ENCODE measurements at places on chromosomes 12 and 14.

GRCh38 chr12:27003421-27004381 is 10.5 kb downstream of the TM7SF3 start:
- DNase-seq: no peak

DNA sequence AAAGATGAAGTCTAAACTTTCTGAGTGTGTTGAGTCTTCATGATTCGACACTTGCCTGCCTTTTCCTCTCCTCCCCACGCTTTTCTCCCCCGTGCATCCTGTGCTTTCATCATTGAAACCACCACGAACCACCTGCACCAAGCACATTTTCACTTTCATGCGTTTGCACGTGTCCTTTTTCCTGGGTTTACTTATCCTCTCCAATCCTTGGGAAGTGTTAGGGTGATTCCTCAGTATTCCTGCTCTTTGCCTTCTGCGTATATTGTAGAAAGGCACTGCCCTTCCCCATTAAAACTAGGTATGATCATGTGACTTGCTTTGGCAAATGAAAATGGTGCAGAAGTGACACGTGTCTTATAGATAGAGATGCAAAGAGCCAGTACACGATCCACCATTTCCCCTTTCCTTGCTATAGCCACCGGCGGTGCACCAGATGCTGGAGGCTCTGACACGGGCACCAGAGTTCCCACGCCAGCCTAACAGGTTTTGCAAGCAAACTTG is 106.6 kb downstream of the BRMS1L start:
- DNase-seq: no peak

- DNase-seq: no peak
Measured at GRCh38 chr14:74601982-74602381, 10.1 kb downstream of the LTBP2 start.

GRCh38 chr12:104750061-104750460 is 208.0 kb downstream of the SLC41A2 start:
- DNase-seq: no peak

DNA sequence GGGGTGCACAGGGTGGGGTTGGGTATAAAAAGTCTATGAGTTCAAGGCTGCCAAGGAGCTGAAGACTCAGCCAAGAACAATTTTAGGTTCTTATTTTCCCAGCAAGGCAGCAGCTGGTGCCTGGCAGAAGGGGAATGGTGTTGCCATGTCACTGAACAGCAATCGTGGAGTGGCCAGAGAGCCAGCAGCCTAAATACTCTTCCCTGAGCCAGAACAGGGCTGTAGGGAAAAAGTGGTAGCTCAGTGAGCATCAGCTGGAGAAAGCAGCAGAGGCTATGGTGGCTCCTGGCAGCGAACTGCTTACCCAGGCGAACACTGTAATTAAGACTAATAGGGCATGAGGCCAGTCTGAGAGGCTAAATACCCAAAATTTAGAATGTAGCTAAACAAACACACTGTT is 334.9 kb downstream of the RMST start:
- no peak for DNase-seq

- no peak for DNase-seq
Measured at GRCh38 chr14:75562089-75562488, 16.3 kb upstream of the FLVCR2 start.

DNA sequence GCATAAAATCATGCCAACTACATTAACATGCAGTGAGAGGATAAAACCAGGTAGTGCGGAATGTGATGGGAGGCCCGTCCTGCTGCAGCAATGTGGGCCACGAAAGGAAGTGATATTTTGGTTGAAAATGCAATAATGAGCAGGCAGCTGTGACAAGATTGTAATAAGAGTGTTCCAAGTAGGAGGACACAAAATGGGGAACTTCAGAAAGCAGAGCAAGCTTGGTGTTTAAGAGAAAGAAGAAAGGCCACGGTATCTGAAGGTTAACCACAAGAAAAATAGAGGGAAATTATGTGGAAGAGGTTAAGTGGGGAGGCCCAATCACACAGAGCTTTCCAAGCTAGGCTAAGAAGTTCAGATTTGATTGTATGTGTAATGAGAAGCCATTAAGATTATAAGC is 34.3 kb downstream of the OVCH1 start:
- DNase-seq: no peak

GRCh38 chr14:33551963-33552362 is 398.9 kb downstream of the EGLN3 start:
- no peak for DNase-seq

GRCh38 chr12:70660620-70661219 is 23.5 kb upstream of the PTPRB start:
- no peak for DNase-seq

DNA sequence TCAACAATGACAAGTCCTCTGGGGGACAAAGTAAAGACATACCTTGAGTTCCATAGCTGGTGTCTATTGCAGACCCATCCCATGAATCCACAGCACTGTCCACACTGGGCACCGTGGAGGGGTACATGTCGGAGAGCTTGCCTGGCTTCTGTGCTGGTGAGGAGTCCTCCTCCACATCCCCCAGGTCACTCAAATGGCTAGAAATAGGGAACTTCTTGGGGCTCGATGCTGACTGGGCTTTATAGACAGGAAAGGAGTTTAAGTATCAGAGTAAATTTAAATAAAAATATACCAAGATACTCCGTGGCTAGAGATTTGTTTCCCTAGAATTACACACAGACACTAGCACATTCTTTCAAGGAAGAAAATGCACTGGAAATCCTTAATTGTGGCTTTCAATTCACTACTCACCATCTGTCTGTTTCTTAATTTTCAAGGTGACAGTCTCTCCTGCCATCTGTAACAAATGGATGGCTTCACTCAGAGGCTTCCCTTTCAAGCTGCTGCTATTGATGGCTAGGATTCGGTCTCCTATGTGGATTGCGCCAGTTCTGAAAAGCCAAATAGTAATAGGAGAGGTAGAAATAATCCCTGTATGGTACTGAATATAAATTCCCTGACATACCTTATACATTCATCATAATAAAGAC is 90.1 kb downstream of the HELB start:
- DNase-seq: no peak

GRCh38 chr14:99792551-99793212 is 531 bp upstream of the EML1 start:
- no peak for DNase-seq

- DNase-seq: no peak
Measured at GRCh38 chr12:89051065-89051677, 301.1 kb downstream of the DUSP6 start.

GRCh38 chr14:77111021-77111420 is 13.0 kb downstream of the CIPC start:
- DNase-seq: no peak

- DNase-seq: no peak
Measured at GRCh38 chr12:107514887-107515445, 170.6 kb upstream of the PWP1 start.

- no peak for DNase-seq
Measured at GRCh38 chr12:716506-716905, 35.9 kb upstream of the WNK1 start.

GRCh38 chr12:51847643-51848325 is 734 bp downstream of the FIGNL2 start:
- no peak for DNase-seq

- DNase-seq: no peak
Measured at GRCh38 chr14:22558221-22558913, 30.7 kb downstream of the DAD1 start.

DNA sequence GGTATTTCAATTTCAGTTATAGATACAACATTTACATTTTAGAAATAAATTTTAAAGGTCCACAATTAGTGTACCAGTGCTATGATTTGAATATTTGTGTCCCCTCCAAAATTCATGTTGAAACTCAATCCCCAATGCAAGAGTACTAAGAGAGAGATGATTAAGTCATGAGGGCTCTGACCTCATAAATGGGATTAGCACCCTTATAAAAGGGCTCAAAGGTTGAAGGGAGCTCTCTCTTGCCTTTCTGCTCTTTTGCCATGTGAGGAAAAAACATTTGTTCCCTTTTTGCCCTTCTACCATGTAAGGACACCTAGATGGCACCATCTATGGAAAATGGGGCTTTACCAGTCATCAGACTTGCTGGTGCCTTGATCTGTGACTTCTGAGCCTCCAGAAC is 25.8 kb upstream of the CNOT2 start:
- no peak for DNase-seq

GRCh38 chr12:29707846-29708245 is 75.9 kb downstream of the TMTC1 start:
- no peak for DNase-seq

DNA sequence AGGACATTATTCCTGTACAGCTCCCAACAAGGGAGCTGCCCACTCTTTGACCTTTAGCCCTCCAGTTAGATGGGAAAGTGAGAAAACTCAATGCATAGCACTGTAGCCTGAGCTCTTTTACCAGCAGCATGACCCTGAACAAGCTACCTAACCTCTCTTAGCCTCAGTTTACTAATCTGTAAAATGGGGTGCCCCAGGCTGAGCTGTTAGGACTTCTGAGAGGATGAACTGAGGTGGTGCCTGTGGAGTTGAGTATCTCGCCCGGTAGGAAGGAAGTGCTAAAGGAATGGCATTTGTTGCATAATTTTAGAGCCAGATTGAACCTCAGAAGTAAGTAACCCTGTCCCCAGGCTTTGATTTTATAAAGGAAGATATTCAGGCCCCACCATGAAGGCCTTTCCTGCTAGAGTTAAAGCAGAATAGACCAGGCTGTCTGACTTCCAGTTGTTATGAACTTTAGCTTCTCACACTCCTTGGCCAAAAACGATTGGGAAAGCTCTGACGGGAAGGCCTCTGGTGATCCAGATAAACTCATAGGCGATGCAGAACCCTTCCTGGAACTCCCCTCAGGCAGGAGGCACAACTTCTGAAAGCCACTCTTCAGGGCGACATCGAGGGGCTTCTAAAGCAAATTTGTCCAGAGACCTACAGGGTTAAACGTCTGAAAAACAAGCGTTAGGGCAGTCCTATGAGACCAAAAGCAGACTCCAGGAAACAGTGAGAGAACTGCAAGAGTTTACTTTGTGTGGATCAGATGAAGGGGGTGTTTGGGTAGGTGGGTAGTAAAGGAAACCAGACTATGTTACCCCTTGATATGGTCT is 2.5 kb upstream of the SERPINA10 start:
- no peak for DNase-seq

DNA sequence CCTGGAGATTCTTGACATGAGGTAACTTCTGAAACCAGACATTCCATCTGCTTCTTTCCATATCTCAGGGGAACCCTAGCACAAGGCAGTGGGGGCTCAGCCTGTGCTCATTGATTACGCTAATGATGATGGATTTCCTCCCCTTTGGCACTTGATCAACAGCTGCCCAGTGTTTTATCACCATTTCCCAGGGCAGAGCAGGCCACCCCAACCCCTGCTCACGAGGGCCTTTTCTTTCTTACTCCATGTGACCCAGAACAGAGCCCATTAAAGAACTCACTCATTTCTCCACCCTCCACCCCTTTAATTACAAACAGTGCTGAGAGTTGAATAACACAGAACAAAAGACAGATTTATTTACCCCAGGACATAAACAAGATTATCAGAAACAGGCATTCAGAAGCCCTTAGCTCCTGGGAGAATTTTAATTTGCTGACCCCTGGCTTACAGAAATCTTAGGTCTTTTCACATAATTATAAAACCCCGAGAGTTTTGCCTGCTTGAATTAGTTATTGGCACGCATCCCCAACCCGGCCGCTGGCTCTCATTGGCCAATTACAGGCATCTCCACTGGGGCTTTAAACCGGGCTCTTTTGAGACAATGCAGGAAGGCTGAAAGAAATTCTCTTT is 32.0 kb upstream of the CCDC60 start:
- no peak for DNase-seq

GRCh38 chr12:52164624-52165023 is 27.2 kb downstream of the KRT80 start:
- DNase-seq: no peak

GRCh38 chr14:80987235-80988032 is 32.0 kb downstream of the TSHR start:
- no peak for DNase-seq

GRCh38 chr12:38903596-38903995 is 1.8 kb downstream of the CPNE8 start:
- no peak for DNase-seq

DNA sequence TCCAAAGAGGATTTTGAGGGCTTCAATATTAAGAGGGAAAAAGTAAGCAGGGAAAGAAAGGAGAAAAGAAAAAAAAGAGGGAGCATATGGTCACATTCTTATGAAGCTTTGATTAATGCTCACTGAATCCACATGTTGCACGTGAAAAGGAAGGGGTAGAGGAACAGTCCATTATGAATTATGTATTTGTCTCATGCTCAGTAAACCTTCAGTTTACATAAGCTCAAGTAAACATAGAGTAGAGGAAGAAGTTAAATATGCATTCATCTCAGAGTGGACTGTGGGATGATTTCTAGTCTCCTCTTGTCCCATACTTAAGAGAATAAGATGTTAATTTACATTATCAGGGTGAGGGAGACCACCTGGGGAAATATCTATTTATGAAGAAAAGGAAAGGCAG is 334.5 kb downstream of the IPO8 start:
- DNase-seq: no peak

GRCh38 chr12:131273291-131273845 is 319.7 kb downstream of the ADGRD1 start:
- no peak for DNase-seq

- no peak for DNase-seq
Measured at GRCh38 chr14:66638689-66639088, 130.7 kb downstream of the GPHN start.

DNA sequence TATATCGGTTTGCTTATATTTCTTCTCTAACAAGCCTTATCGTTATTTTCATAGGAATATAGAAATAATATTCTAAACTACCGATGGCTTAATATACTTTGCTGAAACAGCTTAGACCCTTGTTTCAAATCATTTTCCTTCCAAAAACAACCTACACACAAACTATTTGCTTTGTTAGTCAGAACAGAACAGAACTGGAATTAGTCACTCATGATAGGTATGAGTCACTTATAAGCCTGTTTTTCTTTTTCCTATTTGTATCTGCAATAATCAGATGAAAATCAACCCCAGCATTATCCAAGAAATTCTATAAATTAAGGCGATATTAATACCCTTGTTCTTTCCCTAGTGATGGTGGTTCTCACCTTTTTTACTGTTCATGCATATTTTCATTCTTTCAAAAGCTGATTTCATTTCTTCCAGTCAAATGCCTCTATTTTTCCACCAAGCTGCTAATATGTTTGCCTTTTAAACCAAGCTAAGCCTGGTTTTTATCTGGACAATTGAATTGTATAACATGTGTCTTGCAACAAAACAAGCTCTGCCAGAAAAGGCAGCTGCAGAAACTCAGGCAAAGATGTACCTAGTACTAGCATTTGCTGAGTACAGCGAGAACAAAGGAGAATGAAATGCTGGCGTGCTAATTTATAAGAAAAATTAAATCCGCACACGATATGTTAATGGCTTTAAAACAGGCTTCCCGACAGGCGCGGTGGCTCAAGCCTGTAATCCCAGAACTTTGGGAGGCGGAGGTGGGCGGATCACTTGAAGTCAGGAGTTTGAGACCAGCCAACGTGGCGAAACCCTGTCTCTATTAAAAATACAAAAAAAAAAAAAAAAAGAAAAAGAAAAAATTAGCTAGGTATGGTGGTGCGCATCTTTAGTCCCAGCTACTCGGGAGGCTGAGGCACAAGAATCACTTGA is 1418.2 kb downstream of the AACS start:
- DNase-seq: no peak

GRCh38 chr12:111775205-111776193 is 8.8 kb downstream of the ALDH2 start:
- no peak for DNase-seq

GRCh38 chr12:104360983-104361707 is 57.6 kb downstream of the EID3 start:
- no peak for DNase-seq
